Effector CD8-positive, alpha-beta T cell (primary cell): ENCODE measurements at places on chromosomes 12 and 14.

GRCh38 chr12:52674433-52674775 lies 5.8 kb downstream of the KRT1 start:
- DNase-seq = no peak

- no peak for DNase-seq
Measured at GRCh38 chr12:110371408-110372055, 32.0 kb downstream of the ANAPC7 start.

DNA sequence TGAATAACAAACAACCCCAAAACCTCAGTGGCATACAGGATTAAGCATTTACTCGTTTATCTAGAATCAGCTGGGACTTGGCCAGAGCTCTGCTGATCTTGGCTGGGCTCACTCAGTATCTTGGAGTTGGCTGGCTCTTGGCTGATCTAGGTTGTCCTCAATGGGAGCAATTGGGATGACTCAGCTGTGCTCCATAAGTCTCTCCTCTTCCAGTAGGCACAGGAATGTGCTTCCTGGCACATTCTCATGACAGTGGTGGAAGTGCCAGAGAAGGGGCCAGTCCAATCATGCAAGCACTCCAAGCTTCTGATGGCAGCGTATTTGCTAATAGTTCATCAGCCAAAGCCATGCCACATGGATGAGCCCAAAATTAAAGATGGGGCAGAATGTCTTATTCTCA lies 41.7 kb upstream of the ANO4 start:
- DNase-seq = no peak

DNA sequence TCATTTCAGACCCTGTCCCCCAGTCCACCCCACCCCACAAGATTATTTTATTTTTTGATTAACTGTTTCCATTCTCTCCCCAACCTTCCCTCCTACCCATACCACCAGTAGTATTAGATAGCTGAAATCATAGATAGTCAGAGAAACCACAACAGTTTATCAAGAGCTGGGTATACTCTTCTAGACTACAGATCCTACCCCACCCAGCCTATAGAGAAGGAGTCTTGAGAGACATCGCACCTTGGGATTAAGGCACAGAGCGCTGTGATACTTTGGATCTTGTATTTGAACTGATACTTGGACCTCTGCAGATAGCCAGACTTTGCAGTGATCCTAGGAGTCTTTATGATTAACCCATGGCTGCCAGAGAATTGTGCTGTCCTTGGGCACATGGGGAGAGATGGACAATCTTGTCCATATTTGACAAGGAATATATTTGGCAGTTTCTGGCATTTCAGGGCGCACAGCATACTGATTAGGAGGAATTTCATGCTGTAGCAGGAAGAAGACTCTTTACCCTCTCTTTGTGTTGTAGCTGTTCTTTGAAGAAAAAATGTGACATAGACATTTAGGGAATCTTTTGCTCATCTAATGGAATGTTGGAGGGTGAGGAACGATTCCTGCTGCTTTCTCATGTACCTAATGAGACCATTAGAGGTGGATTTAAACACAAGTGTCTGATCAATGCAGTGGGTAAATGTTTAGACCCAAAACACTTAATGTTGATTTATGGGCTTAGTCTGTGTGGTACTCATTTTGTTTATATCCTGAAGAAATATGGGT lies 982 bp downstream of the RBMS2 start:
- no peak for DNase-seq

- no peak for DNase-seq
Measured at GRCh38 chr12:64056741-64057140, 165.4 kb downstream of the KICS2 start.

DNA sequence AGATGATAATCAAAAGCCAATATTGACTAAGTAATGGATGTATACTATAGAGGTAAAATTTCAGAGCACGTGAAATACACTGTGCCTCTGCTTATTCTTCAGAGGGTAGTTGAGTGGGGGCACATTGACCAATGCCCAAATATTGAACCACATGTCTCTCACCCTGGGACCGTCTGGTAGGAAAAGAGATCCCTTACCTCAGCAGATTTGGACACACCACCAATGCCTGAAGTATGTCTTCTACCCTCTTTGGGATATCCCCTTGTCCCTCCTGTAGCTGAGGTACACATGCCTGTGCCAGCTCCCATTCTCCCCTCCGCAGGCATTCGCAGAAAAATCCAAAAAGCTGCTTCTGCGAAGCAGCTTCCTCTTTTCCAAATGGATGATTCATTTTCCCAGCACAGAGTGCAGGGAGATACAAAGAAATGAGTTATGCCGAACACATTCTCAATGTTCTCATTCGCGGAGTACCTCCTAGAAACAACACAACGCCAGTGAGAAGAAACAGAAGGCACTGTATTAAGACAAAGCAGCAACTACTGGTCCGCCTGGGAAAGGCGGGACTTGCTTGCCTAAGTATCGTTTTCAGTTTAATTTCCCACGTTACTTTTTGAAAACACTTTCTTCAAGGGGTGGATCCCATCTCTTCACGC lies 691 bp downstream of the ZFYVE26 start:
- no peak for DNase-seq

DNA sequence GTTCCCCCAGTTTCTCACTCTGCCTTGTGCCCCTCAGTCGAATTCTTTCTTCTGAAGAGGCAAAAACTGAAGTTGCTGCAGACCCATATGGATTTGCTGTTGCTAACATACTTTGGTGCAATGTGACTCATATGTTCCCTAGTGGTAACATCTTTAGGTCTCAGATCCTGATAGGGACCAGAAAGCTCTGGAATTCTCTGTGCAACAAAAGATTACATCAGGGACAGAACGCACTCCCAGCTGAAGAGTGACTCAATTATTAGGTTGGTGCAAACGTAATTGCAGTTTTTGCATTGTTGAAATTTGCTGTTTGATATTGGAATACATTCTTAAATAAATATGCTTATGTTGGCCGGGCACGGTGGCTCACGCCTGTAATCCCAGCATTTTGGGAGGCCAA lies 8.2 kb upstream of the DHRS2 start:
- DNase-seq = no peak

- no peak for DNase-seq
Measured at GRCh38 chr12:16788506-16789203, 182.7 kb upstream of the LMO3 start.

DNA sequence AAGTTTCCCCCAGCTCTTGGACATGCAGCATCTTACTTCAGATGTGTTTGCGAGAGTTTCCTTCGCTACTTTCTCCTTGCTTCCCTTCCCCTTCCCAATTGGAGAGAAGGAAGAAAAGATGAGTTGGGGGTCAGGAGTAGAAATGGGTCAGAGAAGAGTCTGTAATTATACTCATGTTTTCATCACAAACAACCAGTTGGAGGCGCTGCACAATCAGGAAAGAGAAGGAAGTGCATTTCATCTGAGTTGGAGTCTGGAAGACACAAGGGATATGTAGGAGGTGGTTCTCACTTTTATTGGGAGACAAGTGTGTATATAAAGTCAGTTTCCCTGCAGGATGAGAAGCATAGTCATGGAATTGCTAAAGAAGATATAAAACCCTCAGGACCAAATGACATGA lies 31.3 kb upstream of the VSX2 start:
- DNase-seq = no peak

DNA sequence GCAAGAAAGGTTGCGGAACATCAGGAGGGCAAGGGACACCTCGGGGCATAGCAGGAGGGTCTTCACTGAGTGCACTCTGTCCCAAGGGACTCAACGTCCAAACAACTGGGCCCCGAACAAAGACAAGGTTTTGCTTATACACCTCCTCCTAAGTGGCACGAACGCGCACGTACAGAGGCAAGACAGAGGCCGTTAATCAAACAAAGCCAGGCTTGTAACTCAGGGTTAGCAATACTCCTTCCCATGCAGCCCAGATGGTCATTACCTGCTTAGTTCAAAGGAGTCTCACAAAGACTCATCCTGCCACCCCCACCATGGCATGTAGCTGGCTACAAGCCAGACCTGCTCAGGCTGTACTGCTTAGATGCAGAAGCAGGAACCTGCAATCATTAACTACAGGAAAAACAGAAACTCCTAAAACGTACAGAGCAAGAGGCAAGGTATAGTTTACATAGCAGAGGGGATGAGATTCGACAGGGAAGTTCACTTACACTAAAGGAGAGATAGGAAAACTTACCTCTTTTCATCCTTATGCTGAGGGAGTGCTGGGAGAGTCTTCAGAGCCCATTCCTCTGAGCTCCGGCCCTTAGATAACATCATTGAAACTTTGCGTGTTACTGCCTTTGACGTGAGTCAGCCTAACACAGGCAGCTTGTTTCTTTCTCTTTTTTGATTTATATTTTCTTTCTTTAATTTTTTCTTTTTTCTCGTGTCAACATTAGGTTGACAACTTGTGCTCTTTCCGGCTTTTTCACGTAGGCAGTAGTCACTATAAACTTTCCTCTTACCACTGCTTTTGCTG lies 1319.1 kb downstream of the TMEM121 start:
- DNase-seq = no peak

GRCh38 chr12:5768581-5769196 lies 176.4 kb downstream of the ANO2 start:
- DNase-seq = no peak

DNA sequence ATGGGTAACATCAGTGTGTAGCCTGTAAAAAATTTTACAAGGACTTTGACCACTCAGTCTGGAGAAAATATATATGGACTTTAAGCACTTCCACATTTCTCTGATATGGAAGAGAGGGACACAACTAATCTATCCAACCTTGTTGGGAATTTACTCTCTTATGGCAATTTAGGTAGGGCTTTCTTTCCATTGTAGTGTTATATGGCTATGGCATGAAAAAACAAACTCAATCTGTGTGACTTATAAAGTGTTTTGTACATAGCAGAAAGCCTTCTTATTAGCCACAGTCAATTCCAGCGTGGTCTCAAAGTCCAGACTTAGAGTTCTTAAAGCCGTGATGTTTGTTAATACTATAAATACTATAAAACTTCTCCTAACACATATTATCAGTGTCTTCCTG lies 98.3 kb downstream of the NOVA1 start:
- DNase-seq = no peak

DNA sequence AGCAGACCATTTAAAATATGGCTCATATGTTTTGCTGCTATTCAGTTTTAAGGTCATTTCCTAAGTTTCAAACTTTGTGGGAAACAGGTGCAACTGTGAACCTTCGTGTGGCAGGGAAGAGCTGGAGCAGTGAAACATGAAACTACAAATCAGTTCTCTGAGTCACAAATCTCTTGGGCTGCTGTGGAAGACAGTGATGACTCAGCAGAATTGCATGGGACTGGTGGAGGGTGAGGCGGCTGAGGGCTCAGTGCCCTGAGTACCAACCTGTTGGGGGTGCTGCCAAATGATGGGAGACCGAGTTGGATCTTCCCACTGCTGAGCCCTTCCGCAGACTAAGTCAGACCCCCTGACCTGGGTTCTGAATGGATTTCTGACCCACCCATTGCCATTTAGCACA lies 8.4 kb upstream of the CALM1 start:
- DNase-seq = no peak

- DNase-seq = no peak
Measured at GRCh38 chr12:87152075-87152474, 877.1 kb downstream of the C12orf50 start.

GRCh38 chr14:102849526-102850379 lies 72.5 kb downstream of the TRAF3 start:
- no peak for DNase-seq

DNA sequence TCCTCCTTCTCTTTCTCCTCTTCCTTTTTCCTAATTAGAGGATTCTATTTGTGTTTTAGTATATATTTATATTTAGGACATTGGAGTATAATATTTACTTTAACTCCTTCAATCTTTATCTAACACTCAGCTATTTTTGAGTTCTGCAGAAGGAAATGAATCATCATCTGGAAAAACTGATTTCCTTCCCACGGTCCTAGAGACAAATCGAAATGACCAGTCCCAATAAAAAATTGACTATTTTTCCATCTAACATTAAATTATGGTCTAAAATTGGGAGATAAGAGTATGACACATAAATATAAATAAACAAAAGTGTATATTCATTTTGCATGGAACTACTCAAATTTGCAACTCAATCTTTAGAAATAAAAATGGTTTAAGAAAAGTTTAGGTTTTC lies 167.4 kb downstream of the TMTC3 start:
- DNase-seq = no peak

GRCh38 chr12:11553871-11554533 lies 95.5 kb upstream of the ETV6 start:
- peak; percentile 2 for DNase-seq

DNA sequence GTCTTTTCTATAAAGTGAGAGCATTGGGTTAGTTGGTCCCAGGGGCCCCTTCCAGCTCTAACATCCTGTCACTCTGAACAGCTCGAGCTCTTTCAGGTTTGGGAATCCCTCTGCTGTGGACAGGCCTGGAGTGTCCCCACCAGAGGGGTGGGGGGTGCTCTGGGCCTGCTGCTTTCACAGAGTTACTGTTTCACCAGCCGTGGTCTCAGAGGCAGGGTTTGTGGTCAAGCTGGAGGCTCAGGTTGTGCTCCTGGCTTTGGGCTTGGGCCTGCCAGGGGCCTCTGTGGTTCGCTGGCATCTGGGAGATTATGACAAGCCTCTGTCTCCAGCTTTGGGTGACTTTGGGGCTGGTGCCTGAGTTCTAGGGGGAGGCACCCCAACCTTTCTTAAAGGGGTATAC lies 59.6 kb downstream of the FBXL14 start:
- no peak for DNase-seq

- DNase-seq = no peak
Measured at GRCh38 chr12:100564090-100564489, 9.4 kb upstream of the GAS2L3 start.

GRCh38 chr12:124185971-124186686 lies 108.8 kb upstream of the RFLNA start:
- no peak for DNase-seq

GRCh38 chr12:32467959-32468863 lies 68.9 kb downstream of the FGD4 start:
- DNase-seq = no peak

- DNase-seq = no peak
Measured at GRCh38 chr14:68408680-68409079, 384.2 kb downstream of the ZFP36L1 start.

DNA sequence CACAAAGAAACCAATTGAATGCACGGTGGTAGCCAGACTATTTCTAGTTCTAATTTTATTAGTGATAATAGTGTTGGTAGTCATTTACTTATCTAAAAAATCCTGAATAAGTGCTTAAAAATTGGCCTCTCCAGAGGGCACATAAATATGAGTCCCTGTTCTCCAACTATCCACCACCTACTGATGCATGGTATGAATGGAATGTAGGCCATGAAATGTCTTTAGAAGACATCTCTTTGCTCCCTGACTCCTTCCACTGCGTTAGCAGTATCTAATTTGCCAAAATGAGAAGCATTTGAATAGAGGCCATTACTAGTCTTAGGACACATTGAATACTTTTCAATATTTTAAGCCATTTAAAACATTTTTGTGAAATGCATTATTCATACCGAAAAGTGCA lies 261.7 kb downstream of the LRFN5 start:
- DNase-seq = no peak
